ENCODE measurements at places on chromosomes 7 and 10. TPM values are rescaled to one million over a fixed set of nuclear protein-coding genes. Genes with fewer than 3 reads are reported as not detected.

MRLN gene
- not detected for total RNA-seq

ATOH7 gene
- not detected for total RNA-seq

PTF1A gene
- total RNA-seq = not detected

PKD2L1 gene
- not detected for total RNA-seq

PROSER2 gene
- 56.9 TPM for total RNA-seq

CLDN15 gene
- total RNA-seq = 15.1 TPM

NYAP1 gene
- total RNA-seq = 0.03 TPM

ABCB1 gene
- total RNA-seq = 0.31 TPM

IDI2 gene
- total RNA-seq = not detected

ADIRF gene
- total RNA-seq = 3.1 TPM

NUB1 gene
- 34.3 TPM for total RNA-seq

MLXIPL gene
- 0.53 TPM for total RNA-seq

ADAMTS14 gene
- total RNA-seq = 0.03 TPM

PDGFA gene
- total RNA-seq = 15.8 TPM

PDLIM1 gene
- total RNA-seq = 20.0 TPM

ACTL6B gene
- 0.13 TPM for total RNA-seq

TRIM74 gene
- total RNA-seq = not detected

CADPS2 gene
- 1.6 TPM for total RNA-seq

TSPAN33 gene
- 1.6 TPM for total RNA-seq

GIMAP1 gene
- not detected for total RNA-seq

CRHR2 gene
- total RNA-seq = not detected

ATP6V0A4 gene
- total RNA-seq = not detected

SYT15 gene
- not detected for total RNA-seq

MCMBP gene
- total RNA-seq = 41.2 TPM

HOXA3 gene
- 27.8 TPM for total RNA-seq

INA gene
- total RNA-seq = not detected

RBP4 gene
- 4.5 TPM for total RNA-seq

WEE2 gene
- 0.03 TPM for total RNA-seq

TMEM176B gene
- 1.0 TPM for total RNA-seq

FAM24B gene
- not detected for total RNA-seq

SFRP5 gene
- 0.21 TPM for total RNA-seq

NAT16 gene
- 0.13 TPM for total RNA-seq

GIMAP6 gene
- not detected for total RNA-seq

BTRC gene
- total RNA-seq = 3.0 TPM

PDK4 gene
- total RNA-seq = 4.9 TPM

STAMBPL1 gene
- 79.2 TPM for total RNA-seq

VWDE gene
- total RNA-seq = not detected

SPACDR gene
- total RNA-seq = 0.64 TPM

EPO gene
- total RNA-seq = not detected

KLF14 gene
- total RNA-seq = not detected

TNKS2 gene
- total RNA-seq = 14.0 TPM

RPEL1 gene
- total RNA-seq = 0.05 TPM

SFTPA1 gene
- total RNA-seq = not detected

CYP2C19 gene
- not detected for total RNA-seq

GIGYF1 gene
- total RNA-seq = 46.9 TPM

SEPTIN14 gene
- total RNA-seq = not detected

BICC1 gene
- total RNA-seq = not detected

CNNM1 gene
- total RNA-seq = not detected
